ENCODE measurements at places on chromosomes 2 and 18. TPM values are rescaled to one million over a fixed set of nuclear protein-coding genes. Genes with fewer than 3 reads are reported as not detected.

- H3K4me1 ChIP-seq, result no peaks in the 10 kb centered on the region
- H3K36me3 ChIP-seq, result no peaks in the 10 kb centered on the region
- no peaks in the 10 kb centered on the region for H3K27me3 ChIP-seq
- no peak overlapping the region for H3K4me3 ChIP-seq
Observed at GRCh38 chr18:27372386-27372785, 187.3 kb upstream of the CHST9 start.

DNA sequence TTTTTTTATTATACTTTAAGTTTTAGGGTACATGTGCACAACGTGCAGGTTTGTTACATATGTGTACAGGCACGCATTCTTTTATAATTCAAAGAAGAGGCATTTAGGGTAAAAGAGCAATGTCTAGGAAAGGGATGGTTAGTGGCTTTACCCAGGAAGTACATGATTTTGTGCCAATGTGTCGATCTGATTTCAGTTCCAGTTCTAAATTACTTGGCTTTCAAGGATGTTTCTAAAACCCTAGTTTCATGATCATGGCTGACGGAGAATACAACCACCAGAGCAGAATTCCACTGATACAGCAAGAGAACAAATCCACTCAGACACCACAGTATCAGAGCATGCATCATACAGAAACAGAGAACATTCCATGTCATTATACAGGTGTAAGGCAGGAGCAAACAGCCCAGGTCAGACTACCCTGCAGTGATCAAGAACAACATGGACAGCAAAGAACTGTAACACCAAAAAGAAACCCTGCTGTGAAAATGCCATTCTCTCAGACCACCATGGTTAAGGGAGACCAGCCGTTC lies 116.7 kb upstream of the STK17B start:
- H3K4me3 ChIP-seq, result peak overlapping the region; percentile 11
- H3K36me3 ChIP-seq, result peaks cover 3% of the 10 kb centered on the region
- H3K4me1 ChIP-seq, result peaks cover 60% of the 10 kb centered on the region
- no peaks in the 10 kb centered on the region for H3K27me3 ChIP-seq
- DNase-seq, result no peak

- H3K4me3 ChIP-seq, result no peak overlapping the region
- no peak for DNase-seq
- no peaks in the 10 kb centered on the region for H3K27me3 ChIP-seq
- H3K27ac ChIP-seq, result no peak overlapping the region
- H3K4me1 ChIP-seq, result no peaks in the 10 kb centered on the region
Observed at GRCh38 chr2:2742726-2743125, 411.7 kb upstream of the MYT1L start.

DNA sequence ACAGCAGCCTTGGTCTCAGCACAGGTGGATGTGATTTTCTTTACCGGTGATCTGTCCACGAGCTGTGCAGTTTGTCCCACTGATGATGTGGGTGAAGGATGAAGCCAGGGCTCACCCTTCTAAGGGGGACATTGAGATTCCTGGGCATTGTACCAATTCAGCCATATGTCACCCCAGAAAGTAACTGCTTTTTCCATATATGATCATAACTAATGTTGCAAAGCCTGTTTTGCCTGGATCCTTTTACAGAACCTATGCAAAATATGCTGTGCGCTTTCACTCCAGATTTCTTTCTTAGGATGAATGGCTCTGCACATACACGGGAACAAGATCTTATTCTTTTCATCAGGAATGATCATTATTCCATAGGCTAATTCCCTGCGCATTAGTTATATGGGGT lies 96.9 kb upstream of the POU3F3 start:
- H3K27ac ChIP-seq, result no peak overlapping the region
- no peak for DNase-seq
- no peak overlapping the region for H3K4me3 ChIP-seq
- H3K27me3 ChIP-seq, result no peaks in the 10 kb centered on the region

DNA sequence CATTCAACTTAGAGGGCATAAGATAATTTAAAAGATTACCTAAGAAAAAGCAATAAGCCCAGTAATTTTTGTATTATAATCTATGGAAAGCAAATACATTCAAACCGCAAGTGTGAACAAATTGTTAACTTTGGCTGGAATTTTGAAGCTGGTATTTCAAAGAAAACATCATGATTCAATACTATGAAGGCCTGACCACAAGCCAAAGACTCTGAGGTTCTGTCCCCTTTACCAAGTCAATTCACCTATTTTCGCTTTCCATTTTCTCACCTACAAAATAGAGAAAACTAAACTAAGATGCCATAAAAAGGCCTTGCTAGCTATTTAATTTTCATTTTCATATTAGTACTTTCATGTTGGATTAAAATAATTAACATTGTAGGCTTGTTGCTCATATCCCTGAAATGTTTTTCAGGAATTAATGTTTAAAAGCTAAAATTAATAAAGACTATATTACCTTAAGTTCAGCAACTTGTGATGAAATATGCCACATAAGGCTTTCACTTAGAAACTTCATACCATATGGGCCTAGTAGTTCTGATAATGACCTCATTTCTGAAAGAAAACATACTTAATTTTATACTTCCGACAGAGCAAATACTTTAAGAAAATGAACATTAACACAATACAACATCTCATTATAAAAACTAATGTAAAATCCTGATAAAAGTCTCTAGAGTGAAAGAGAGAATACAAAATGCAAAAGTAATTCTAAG lies 85.7 kb upstream of the FRZB start:
- peaks cover 50% of the 10 kb centered on the region for H3K4me1 ChIP-seq
- peaks cover 25% of the 10 kb centered on the region for H3K36me3 ChIP-seq
- no peak overlapping the region for H3K4me3 ChIP-seq
- H3K27me3 ChIP-seq, result no peaks in the 10 kb centered on the region

DNA sequence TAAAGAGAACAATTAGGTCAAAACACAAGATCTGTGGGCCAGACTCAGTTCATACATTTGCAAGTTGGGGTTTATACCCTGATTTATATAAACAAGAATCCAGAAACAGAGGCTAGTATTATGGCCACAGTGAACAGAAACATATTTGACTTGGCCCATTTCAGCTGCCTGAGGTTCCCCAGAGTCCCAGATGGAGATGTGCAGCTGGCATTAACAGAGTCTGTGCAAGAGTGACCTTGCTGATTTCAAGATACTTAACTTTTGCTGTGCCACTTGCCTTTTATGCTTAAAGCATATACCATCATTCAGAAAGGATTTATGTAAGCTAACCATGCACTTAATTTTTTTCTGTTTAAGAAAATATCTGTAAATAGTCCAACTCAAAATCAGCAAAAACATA lies 636.3 kb downstream of the TRIB2 start:
- H3K4me3 ChIP-seq, result no peak overlapping the region
- no peaks in the 10 kb centered on the region for H3K4me1 ChIP-seq
- H3K36me3 ChIP-seq, result no peaks in the 10 kb centered on the region
- no peaks in the 10 kb centered on the region for H3K27me3 ChIP-seq
- no peak for DNase-seq
- H3K27ac ChIP-seq, result no peak overlapping the region

DNA sequence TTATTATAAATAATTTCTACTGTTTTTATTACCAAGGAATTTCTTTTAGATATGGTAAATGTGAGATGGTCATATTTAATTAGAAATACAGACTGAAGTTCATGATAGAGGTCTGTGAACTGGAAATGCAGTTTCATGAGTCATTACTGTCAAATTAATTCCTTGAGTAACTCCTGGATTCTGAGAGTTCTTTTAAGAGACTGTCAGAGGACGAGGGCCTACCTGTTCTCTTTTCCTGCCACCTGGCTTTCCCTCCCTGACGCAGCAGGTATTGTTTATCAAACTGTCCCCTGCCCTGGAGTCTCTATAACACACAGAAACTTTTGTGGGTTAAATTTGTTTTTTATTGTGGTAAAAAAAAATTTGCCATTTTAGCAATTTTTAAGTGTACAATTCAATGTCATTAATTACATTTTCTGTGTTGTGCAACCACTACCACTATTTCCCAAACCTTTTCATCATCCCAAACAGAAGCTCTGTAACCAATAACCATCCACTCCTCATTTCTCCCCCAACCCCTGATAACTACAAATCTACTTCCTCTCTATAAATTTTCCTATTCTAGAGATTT lies 142.6 kb downstream of the DIS3L2 start:
- H3K4me1 ChIP-seq, result no peaks in the 10 kb centered on the region
- no peak overlapping the region for H3K27ac ChIP-seq
- no peak for DNase-seq

GRCh38 chr2:235749121-235749770 lies 255.4 kb downstream of the AGAP1 start:
- no peak for DNase-seq
- H3K27me3 ChIP-seq, result peaks cover 3% of the 10 kb centered on the region
- no peak overlapping the region for H3K4me3 ChIP-seq

DNA sequence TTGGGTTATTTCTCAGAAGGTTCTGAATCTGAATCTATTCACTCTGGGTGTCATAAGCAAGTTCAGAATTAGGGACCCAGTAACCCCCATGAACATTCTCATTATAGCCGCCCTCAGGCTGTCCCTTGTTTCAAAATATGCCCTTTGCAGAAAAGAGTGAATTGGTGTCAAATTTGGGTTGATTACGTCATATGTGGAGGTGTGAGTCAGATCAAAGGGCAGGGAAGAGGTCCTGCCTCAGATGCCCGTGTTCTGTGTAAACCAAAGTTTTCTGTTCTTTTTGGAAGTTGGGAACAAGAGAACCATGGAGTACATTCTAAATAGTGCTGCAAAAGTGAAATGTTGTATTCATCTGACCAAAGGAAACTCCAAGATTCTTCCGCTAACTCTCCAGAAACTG lies 5.8 kb downstream of the FAM110C start:
- no peak for DNase-seq
- no peak overlapping the region for H3K4me3 ChIP-seq
- peaks cover 47% of the 10 kb centered on the region for H3K27me3 ChIP-seq
- H3K4me1 ChIP-seq, result peaks cover 24% of the 10 kb centered on the region
- peaks cover 8% of the 10 kb centered on the region for H3K36me3 ChIP-seq

DNA sequence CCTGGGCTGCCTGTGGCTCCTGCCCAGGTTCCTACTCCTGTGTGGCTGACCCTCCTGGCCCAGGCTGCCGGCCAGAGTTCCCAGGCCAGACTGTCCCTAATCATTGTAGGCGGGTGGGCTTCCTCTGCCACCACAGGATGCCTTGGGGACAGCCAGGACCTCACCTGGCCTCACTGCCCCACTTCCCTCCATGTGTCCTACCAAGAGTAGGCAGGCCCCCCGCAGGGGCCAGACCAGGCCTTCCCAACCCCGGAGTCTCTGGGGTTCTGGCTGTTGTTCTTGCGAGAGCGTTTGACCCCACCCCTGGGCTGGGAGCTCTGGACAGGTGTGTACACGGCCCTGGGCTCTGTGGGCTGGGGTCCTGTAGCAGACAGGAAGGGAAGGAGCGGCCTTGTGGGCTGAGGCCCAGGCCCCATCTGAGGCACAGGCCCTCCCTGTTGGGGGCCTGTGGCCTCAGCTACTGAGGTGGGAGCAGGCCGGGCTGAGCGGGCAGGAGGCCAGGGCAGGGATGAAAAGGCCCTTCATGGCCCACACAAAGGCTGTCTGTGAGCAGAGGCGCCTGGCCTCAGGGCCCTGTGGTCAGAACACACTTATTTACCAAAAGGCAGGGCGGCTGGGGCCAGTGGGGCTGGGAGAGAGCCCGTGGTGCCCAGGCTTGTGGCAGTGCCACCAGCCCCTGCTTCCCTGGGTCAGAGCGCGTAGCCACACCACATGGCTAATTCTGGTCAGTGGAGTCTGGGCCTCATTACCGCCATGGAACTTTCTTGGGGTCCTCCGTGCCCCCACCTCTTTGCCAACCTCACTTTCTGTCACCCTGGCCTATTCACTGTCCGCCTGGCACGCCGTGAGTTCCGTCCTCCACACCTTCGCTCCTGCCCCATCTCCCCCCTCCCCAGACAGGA lies 2.0 kb downstream of the SNORC start:
- no peaks in the 10 kb centered on the region for H3K36me3 ChIP-seq
- DNase-seq, result no peak
- peaks cover 3% of the 10 kb centered on the region for H3K4me1 ChIP-seq
- H3K4me3 ChIP-seq, result no peak overlapping the region
- no peak overlapping the region for H3K27ac ChIP-seq

- DNase-seq, result no peak
- no peak overlapping the region for H3K27ac ChIP-seq
- H3K4me3 ChIP-seq, result no peak overlapping the region
- no peaks in the 10 kb centered on the region for H3K4me1 ChIP-seq
- H3K36me3 ChIP-seq, result no peaks in the 10 kb centered on the region
Observed at GRCh38 chr2:214484239-214484638, 73.4 kb downstream of the VWC2L start.

DNA sequence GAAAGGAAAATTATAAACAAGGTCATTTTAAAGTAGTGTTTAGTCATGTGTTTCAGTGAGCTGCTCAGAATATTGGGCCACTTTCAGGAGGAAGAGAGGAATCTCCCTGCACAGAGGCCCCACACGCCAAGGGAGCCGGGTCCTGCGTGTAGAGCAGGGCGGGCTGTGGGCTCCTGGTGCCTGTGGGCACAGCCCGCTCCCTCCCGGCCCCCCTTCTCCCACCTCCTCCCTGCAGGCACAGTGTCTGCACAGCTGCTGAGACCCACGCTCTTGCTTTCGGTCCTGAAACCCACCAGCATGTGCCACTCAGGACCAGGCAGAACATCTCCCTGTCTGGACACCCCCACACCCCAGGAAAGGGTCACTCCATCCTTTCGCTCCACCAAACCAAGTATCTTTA lies 167.6 kb upstream of the SALL3 start:
- DNase-seq, result no peak
- H3K27ac ChIP-seq, result no peak overlapping the region
- no peak overlapping the region for H3K4me3 ChIP-seq
- no peaks in the 10 kb centered on the region for H3K4me1 ChIP-seq
- H3K27me3 ChIP-seq, result peaks cover 13% of the 10 kb centered on the region
- no peaks in the 10 kb centered on the region for H3K36me3 ChIP-seq

FSHR gene
- not detected for total RNA-seq

PRSS56 gene
- total RNA-seq, result not detected

TSPYL6 gene
- total RNA-seq, result not detected

LYG2 gene
- total RNA-seq, result not detected

CDK15 gene
- not detected for total RNA-seq

ZNF516 gene
- 1.5 TPM for total RNA-seq

SNORC gene
- total RNA-seq, result 1.8 TPM

DTNB gene
- total RNA-seq, result 23.7 TPM

OSBPL6 gene
- total RNA-seq, result 0.73 TPM

All from activated CD8-positive, alpha-beta memory T cell treated with anti-CD3 and anti-CD28 coated beads, Interleukin-2, amount 10 ng/mL, durations not matched to agents 7 days and 5 days (primary cell).